Endothelial cell of umbilical vein (primary cell): ENCODE measurements at places on chromosomes 6 and 20.

DNA sequence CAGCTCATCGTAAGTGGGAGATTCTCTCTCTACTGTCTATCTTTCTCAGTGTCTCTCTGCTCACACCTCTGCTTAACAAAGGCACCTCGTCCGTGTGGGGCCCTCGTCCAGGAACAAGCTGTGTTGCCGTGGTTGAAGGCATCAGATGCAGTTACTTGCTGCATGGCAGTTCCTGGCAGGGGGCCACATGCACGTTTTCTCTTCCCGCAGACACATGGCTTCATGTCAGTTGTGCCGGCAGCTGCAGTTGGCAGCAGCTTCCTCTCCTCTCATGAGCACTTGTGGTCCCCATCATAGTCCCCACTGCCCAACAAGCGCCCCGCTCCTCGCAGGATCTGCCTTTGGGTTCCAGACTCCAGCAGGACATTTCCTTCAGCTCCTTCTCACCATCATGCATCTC, 7.1 kb upstream of the AFDN start:
- no peak for DNase-seq

- DNase-seq, result no peak
Measured at GRCh38 chr6:95867205-95867604, 148.6 kb upstream of the FUT9 start.

- DNase-seq, result no peak
Measured at GRCh38 chr6:54598787-54599313, 247.7 kb upstream of the FAM83B start.

DNA sequence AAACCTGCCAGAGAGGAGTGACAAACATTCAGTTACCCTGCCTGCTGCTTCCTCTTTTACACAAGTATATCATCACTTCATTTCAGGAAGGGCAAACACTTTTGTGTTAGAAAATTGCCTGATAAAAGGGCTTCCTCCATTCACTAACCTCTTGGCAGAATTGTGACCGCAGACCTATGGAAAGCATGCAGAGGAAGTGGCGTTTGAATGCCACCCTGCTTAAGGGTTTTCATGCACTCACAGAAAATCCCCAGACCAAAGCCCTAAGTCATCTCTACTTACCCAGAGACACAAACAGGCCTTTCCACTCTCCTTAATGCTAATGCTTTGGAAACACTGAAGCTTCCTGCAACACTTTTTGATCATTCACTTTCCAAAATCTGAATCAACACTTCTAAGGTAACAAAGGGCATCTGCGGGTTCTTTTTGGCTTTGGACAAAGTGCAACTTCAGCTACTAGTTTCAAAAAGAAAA, 22.1 kb upstream of the RALGAPA2 start:
- DNase-seq, result peak; percentile 92

- DNase-seq, result peak; percentile 30
Measured at GRCh38 chr6:129678463-129678862, 31.5 kb downstream of the ARHGAP18 start.

- DNase-seq, result no peak
Measured at GRCh38 chr6:75530696-75531095, 37.1 kb upstream of the FILIP1 start.

GRCh38 chr6:54810147-54810546, 36.4 kb upstream of the FAM83B start:
- no peak for DNase-seq

- DNase-seq, result no peak
Measured at GRCh38 chr20:5085380-5085779, 34.4 kb downstream of the PCNA start.

DNA sequence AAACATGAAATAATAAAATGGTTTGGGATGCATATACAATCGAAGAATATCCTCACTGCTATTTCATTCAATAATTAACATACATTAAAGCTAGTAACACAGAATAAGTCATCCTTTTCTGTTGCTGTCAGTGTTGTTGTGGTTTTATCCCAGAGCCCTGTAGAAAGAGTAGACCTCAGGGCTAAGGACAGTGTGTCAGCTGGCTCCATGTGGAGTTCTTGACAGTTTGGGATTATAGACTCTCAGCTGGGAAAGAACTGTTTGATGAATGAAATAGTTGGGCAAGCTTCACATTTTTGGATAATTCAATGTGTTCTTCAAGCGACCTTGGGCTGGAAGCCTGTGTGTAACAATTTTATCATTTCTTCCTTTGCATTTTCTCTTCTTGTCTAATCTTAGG, 10.1 kb downstream of the UTRN start:
- DNase-seq, result no peak

DNA sequence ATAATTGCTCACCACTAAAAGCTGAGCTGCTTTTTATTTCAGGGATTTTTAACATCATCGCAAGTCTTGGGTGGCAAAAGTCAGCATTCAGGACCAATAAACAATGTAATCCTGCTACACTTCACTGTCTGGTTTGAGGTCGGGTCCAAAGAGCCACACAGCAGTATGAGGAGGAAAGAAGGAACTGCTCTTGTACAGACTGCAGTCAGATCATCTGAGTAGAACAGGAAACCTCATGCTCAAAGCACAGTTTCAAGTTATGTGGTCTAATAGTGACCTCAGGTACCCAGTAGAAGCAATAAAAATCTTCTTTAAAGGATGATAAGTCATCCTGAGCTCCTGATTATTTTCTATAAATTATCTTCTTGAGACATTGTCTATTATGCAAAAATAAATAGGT, 211.4 kb downstream of the FUT9 start:
- no peak for DNase-seq

GRCh38 chr6:74333406-74333805, 637.4 kb downstream of the CD109 start:
- DNase-seq, result no peak

DNA sequence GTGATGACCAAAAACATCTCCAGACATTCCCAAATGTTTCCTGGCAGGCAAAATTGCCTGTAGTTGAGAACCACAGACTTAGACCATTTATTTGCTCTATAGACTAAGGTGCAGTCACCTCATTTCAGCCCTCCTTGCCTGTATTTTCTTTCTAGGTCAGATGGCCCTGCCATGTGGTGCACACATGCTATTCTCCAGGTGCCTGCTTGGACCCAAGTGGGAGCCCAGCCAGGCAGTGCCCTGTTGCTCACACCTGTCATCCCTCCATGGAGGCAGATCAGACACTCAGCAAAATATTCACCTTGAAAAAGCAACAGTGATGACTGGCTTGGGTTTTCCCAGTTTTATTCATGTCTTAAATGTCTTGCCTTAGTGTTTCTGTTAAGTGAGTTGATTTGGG, 311.4 kb downstream of the TFAP2C start:
- DNase-seq, result no peak
